ENCODE measurements at places on chromosomes 12 and 14.

- DNase-seq, result no peak
These were observed 6.8 kb upstream of the TRAF3 start for GRCh38 chr14:102770147-102771123.

GRCh38 chr14:40983604-40984003, 623.1 kb upstream of the LRFN5 start:
- peak; percentile 23 for DNase-seq

GRCh38 chr14:73945159-73945670, 4.7 kb downstream of the FAM161B start:
- no peak for DNase-seq

DNA sequence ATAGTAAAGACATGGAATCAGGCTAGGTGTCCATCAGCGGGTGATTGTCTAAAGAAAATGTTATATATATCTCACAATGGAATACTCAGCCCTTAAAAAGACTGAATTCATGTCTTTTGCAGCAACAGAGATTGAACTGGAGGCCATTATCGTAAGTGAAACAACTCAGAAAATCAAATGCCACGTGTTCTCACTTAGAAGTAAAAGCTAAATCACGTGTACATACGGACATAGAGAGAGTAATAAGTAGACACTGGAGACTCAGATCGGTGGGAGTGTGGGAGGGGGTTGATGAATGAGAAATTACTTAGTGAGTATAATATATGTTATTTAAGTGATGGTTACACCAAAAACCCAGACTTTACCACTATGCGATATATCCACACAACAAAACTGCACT, 266.3 kb upstream of the PPFIA2 start:
- DNase-seq, result no peak

DNA sequence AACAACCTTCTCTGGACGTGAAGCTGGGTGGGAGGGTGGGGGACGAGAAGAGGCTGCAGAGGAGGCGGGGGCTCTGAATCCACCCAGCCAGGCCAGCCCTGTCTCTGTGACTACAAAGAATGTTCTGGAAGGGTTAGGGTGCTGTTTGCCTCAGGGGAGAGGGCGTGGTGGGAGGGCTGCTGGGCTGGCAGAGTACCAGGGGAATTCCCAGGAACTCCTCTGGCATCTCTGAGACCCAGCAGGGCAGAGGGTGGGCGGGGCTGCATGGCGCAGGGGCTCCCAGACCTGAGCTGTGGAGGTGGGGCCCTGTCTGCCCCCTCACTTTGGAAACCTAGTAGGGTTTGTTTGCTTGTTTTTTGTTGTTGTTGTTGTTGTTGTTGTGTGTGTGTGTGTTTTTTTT, 45.5 kb upstream of the FZD10 start:
- no peak for DNase-seq

GRCh38 chr12:109789526-109790048, 43.6 kb downstream of the TRPV4 start:
- DNase-seq, result no peak

DNA sequence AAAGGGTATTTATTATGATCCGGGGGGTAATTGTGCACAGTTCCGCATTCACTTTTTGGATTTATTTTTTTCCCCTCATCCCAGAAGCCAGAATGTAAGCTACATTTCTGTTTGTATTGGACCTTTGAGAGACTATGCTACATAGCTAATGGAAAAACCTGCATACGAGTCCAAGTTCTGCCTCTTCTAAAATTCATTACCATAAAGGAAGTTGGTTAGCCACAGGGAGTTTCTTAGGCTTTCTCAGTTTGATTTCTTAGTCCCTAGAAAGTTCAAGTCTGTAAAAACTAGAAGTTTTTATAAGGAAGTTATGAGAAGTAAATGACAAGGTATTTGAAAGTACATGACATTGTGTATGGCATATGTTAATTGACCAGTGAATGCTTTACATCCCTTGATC, 138.7 kb downstream of the PDE3A start:
- no peak for DNase-seq

DNA sequence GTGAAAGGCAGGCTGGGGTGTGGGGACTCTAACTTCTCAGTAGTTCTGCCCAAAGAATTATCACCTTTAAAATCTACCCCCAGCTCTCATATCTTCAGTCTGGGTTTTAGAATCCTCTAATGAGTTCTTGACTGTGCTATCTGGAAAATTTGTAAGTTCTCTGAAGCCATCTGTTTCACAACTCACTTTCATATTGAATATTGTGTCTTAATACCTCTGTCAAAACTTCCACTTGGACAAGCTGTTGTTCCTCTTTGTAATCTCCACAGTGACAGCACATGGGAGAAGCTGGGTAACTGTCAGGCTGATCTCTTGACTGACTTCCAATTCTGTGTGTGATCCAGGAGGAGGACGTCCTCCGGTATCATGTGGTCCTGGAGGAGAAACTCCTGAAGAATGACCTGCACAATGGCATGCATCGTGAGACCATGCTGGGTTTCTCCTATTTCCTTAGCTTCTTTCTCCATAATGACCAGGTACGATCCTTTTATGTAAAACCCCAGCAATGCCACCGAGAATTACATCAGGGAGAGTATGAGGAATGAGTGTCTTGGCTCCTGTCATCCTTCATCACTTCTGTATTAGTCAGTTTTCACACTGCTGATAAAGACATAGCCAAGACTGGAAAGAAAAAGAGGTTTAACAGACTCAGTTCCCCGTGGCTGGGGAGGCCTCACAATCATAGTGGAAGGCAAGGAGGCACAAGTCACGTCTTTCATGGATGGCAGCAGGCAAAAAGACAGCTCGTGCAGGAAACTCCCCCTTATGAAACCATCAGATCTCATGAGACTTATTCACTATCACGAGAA, 111.9 kb downstream of the STAB2 start:
- peak; percentile 39 for DNase-seq

GRCh38 chr14:88868558-88869159, 44.2 kb downstream of the TTC8 start:
- peak; percentile 34 for DNase-seq

GRCh38 chr12:116427200-116427930, 131.8 kb upstream of the MAP1LC3B2 start:
- DNase-seq, result peak; percentile 19

DNA sequence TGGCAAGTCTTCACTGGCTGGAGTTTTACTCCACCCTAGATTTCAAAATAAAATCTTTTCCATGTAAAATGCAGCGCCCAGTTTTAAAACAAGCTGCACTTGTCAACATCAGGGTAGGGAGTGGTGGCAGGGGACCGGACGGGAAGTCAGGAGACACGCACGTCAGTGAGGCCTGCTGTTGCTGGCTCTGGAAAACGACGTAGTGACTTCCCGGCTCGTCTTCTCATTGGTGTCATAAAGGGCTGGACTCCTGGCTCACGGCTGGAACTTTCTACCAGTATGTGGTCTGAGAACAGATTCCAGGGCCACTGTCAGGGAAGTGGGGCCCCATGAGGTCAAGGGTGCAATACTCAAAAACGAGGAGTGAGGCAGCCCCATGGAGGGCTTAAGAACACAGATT, 64.2 kb upstream of the FOXN3 start:
- DNase-seq, result no peak

DNA sequence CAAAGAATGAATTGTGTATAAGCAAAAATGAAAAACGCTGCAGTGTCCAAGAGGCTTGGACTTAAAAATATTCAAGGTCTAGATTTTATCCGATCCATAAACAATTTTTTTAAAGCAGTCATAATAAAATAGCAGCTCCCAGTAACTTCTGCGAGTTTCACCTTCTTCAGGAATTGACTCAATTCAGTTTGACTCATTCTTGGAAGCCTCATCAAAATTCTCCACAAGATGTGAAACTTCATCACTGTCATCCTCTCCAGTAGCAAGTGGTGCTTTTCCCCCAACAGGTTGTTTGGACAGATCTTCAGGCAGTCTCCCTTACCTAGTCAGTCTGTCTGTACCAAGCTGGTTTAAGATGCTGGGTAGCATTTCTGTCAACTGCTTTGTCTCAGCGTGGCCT, 93.5 kb upstream of the FOXG1 start:
- no peak for DNase-seq

- DNase-seq, result no peak
These were observed 136.2 kb downstream of the NDUFA12 start for GRCh38 chr12:94867066-94867855.

DNA sequence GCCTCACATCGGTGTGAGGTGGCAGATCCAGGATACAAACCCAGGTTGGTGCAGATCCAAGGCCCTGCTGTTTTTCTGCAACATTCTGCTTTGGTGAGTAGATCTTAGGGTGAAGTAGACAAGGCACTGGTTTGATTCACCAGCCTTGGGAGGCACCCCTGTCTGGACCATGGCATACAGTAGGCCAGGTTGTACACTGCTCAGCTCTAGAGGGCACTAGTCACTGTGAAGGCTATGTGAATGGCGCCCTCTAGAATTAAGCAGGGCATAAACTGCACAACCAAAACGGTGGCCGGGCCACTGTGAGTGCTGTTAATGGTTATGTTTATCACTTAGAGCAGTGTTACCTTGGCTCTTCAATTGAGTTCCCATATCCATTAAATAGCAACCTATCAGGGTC, 280.6 kb upstream of the PWP1 start:
- DNase-seq, result peak; percentile 44

GRCh38 chr12:110107369-110108281, 16.5 kb upstream of the IFT81 start:
- peak; percentile 94 for DNase-seq

GRCh38 chr12:94671917-94672316, 21.6 kb upstream of the TMCC3 start:
- DNase-seq, result no peak

DNA sequence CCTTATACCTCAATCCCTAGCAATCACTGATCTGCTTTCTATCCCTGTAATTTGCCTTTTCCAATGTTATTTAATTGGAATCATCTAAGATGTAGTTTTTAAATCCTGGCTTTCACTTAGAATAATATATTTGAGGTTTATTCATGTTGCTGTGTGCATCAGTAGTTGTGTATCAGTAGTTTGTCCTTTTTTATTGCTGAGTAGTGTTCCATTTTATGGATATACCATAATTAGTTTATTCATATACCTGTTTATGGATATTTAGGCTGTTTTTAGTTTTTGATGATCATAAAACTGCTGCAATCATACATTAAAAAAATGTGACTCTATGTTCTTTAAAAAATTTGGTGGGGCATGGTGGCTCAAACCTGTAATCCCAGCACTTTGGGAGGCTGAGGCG, 43.7 kb downstream of the FUT8 start:
- no peak for DNase-seq

GRCh38 chr14:59543873-59544272, 32.7 kb downstream of the CCDC175 start:
- no peak for DNase-seq

- no peak for DNase-seq
These were observed 74.7 kb downstream of the TRIM9 start for GRCh38 chr14:51020024-51020710.

DNA sequence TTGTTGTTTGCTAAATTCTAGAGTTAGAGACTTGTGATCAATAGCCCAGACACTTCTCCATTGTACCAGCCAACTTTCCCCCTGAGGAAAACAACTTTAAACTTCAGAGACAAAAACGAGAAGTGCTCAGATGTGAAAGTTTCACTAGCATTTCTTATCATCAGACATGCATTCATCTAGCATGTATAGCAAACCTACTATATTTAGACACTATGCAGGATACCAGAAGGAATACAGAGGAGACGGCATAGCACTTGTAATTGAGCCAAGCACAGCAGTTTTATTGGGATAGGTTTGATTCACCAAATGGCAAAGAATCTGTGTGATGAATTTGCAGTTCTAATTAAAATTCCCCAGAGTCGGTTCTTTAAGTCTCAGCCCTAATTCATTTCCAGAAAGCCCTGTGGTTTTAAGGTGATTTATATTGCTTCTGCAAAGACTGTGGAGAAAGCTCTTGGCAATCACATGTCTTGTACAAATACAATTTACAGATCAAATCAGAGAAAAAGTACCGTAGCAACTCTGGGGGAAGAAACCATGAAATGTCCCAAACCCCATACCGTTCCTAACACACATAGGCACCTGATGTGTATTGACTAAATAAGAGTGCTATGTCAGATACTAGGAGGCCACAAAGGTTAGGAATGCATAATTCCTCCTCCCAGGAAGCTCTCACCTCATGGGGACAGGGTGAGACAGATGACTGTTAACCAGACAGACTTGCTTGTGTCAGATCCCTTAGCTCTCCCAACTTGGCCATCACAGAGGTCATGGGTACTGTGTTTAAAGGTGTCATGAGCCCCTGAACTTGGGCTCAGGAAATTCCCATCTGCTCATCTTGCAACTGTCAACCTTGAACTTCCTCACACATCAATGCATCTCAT, 69.6 kb upstream of the KRAS start:
- no peak for DNase-seq

DNA sequence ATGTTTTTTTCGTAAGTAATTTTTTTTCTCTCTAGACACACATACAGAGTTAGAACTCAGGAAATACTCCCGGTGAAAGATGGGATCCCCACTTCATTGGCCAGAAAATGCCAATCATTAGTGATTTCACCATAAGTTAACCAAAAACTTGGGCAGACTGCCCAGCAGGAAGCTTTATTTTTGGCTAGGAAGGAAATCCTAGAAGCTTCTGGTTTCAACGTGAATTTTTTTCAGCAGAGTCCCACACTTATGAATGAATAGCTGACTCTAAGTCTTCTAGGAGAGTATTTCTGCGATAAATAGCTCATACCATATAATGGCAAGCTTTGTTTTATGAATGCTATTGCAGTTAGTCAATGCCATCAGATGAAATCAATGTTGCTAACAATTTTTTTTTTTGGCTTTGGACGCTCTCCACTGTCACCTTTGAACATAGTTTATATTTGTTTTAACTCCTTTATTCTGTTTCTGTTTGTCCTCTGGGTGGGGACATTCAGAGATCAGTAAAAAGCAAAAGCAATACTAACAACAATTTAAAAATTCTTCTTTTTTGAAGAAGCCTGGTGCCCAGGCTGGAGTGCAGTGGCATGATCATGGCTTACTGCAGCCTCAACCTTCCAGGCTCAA, 9.5 kb downstream of the PPP1CC start:
- peak; percentile 77 for DNase-seq

DNA sequence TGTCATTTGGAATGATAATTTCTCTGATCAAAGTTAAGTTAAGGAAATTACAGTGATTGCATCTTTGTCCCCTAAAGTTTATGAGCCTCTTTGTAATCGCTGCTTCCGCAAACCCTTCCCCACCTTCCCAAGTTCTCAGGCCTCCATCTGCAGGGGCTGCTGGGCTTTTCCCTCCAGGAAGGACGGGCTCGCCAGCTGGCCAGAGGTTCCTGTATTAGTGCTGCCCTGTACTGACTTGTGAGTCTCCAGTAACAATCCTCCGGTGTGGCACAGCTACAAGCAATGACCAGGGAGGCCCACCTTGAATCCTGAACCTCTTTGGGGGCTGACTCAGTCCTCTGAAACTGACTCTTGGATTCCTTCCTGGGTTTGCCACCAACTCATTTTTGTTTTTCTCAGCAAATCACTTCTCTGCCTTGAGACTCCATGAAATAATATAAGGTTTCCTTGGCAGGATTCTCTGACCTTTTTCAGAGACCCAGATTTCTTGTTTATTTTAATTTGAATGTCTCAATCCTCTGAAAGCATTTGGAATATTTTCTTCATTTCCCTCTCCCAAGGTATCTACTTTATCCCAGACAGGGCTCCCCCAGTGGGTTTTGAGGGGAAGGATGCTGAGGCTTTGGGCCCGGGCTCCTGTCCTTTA, 398.6 kb downstream of the ZFP36L1 start:
- DNase-seq, result peak; percentile 58

All from fibroblast of the aortic adventitia (primary cell).